ENCODE measurements at places on chromosomes 12 and 14.
A peak's percentile ranks its signal among the peaks of the same experiment; 100 is the strongest.

- no peak for DNase-seq
Measured at GRCh38 chr14:31692376-31692781, 131.2 kb downstream of the NUBPL start.

DNA sequence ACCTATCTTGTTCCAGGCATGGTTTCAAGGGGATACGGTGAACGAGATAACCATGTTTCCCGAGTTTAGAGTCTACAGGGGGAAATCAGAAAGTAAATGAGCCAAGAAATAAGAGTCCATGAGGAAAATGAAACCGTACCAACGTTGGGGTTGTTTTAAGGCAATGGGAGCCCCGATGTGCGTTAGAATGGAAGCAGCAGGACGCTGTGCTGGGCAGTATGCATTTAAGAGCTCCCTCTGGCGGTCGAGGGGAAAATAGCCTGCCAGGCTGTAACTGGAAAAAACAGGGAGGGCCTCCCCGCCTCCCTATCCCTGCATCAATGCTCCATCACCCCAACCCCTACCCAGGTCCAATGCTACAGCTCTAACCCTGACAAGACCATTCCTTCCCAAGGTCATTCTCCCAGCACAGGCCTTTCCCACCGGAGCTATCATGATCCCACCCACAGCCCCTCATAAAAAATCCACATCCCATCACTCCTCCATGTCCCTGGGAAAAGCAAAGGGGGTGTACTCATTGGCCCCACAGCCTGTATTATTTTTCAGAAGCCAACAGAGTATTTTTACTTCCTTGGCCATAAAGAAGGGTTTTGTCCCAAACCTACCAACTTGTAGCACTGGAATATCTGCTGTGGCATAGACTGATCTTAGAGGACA lies 226.3 kb upstream of the NOS1 start:
- DNase-seq, result no peak

DNA sequence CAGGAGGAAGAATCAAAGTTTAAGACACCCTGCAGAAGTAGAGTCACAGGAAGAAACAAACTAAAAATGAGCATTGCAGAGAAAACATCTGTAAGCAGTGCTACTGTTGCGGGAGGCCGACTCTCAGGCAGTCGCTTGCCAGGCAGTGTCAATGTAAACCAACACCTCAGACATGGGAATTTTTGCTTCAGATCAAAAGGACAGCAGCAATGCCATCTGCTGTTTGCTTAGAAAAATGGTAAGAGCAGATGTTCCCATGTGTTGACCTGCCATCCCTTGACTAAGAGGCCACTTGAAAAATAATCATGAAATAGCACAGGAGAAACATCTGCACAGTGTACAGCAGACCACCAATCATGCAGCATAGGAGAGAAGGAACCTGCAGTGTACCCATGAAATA lies 196.6 kb downstream of the SLC25A21 start:
- DNase-seq, result no peak

GRCh38 chr12:94415066-94415465 lies 44.6 kb downstream of the CEP83 start:
- DNase-seq, result no peak

DNA sequence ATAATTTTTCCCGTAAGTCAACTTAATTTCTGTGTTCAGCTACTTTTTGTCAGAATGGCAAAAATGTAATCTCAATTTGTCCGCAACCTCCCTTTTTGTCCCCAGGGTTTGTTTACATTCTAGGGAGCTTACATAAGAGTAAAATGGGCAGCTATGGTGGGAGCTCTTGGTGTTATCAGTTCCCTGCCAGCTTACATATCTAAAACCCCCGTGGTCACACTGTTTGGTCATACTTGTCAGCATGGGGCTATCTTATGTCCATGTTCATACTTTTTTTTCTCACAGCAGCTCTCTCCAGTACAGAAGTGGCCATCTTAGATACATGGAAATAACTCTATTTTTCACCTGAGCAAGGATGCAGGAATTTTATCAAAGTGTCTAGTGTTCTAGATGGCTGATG lies 16.7 kb downstream of the SLCO1C1 start:
- DNase-seq, result no peak

GRCh38 chr14:75234173-75235115 lies 44.2 kb upstream of the FOS start:
- DNase-seq, result no peak

GRCh38 chr12:121364683-121365121 lies 12.5 kb upstream of the ANAPC5 start:
- DNase-seq, result no peak

DNA sequence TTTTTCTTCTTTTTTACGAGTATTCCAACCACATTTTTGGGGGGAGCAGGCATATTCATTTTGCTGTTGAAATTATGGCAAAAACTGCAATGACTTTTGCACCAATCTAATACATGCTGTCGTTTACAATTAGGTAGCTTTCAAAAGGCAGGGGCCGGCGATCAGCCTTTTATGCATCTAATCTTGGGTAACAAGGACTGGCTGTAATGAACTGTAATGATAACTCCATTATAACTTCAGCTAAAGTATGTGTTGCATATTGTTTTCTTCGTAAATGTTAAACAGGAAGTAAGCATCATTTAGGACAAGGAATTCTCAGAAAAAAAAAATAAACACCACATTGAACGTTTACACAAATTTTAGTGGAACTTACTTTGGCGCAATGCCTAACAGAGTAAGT lies 30.3 kb upstream of the KLRF1 start:
- DNase-seq, result no peak

- DNase-seq, result peak; percentile 13
Measured at GRCh38 chr12:109763201-109763841, 49.7 kb downstream of the FAM222A start.

GRCh38 chr12:22256041-22256441 lies 78.5 kb downstream of the ST8SIA1 start:
- no peak for DNase-seq

DNA sequence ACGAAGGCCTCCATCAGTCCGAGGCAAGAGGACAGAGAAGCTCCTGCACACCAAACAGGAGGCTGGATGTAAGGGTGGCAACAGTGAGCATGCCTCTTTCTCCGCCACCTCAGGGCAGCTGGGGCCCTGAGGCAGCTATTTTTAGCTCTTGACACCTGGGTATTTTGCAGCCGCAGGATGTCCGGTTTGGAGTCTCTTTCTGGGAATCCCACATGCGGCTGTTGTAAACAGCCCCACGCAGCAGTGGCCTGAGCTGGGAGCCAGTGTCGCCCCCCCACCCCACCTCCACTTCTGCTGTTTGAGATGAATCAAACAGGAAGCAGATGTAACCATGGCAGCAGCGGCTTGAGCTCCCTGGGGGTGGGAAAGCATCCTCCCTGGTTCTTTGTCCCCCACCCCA lies 11.7 kb downstream of the HDAC7 start:
- DNase-seq, result no peak

DNA sequence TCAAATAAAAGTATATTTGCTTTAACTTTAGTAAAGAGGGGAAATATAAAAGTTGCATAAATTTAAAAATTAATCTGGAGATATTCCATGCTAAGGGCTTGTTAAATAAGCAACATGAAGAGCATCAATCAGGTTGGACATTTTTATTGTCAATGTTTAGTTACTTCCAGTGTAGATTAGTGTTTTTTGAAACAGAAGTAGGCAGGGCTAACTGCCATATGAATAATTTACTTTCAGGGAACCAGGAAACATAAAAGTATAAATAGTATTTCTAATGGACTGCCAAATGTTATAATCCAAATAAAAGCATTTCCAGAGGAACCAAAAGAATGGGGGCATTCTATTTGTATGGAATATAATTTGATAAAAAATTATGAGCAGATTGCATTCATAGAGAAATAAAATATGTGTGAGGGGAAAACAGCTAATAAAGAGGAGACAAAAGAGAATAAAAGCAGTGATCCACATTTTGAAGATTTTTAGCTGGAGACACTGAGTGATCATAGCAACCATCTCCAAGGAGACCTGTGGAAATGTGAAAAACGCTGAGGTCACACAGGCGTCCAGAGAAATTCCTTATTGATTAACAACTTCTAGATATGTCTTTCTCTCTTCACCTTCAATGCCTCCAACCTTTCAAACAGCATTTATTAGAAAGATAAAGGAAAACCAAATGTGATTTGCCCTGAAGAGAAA lies 70.8 kb downstream of the SRGAP1 start:
- peak; percentile 76 for DNase-seq

GRCh38 chr14:98599082-98599481 lies 672.9 kb downstream of the BCL11B start:
- DNase-seq, result no peak

DNA sequence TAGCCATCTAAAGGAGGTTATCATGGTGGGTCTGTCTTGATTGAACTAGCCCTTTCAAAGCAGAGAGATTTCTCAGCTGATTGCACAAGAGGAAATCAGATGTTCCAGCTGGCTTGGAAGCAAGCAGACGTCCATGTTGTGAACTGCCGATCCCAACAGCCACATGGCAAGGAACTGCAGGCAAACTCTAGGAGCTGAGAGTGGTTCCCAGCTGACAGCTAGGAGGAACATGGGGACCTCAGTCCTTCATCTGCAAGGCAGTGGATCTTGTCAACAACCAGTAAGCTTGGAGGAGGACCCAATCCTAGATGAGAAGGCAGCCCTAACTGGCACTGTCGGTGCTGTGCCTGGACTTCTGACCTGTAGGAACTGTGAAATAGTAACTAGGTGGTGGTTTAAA lies 7.7 kb downstream of the ACVR1B start:
- DNase-seq, result no peak

GRCh38 chr12:124004233-124004875 lies 31.3 kb downstream of the ZNF664 start:
- no peak for DNase-seq

- DNase-seq, result no peak
Measured at GRCh38 chr12:67107751-67108269, 161.3 kb upstream of the CAND1 start.

DNA sequence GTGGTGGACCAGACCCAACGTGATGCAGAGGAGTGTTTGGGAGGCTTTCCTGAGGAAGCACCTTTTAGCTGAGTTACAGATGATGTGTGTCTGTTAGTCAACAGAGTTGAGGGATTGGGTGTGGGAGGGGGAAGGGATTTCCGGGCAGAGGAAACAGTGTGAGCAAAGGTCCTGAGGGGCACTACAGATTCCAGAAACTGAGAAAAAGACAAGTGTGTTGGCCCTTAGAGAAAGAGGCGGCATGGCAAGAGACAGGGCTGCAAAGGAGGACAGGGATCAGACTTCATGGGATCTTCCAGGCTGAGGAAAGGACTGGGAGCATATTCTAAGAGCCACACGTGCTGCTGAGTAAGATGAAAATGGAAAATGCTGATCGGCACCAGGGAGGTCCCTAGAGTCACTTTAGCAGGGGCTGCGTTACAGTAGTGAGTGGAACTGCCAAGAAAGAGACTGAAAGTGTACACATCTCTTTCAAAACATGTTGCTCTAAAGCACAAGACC lies 9.4 kb upstream of the RPS6KL1 start:
- DNase-seq, result no peak

GRCh38 chr12:119227292-119227691 lies 48.6 kb downstream of the HSPB8 start:
- no peak for DNase-seq

DNA sequence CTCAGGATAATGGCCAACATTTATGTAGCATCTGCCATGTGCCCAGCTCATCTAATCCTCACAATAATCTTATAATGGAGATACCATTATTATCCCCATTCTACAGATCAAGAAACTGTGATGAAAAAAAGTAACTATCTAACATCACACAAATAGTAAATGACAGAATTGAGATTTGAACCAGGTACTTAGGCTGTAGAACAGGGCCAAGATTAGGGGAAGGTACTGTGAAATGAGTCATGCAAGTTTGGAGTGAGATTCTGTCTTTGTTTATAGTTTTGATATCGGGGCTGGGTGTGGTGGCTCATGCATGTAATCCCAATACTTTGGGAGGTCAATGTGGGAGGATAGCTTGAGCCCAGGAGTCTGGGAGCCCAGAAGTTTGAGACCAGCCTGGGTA lies 1.3 kb upstream of the GNPTAB start:
- no peak for DNase-seq

DNA sequence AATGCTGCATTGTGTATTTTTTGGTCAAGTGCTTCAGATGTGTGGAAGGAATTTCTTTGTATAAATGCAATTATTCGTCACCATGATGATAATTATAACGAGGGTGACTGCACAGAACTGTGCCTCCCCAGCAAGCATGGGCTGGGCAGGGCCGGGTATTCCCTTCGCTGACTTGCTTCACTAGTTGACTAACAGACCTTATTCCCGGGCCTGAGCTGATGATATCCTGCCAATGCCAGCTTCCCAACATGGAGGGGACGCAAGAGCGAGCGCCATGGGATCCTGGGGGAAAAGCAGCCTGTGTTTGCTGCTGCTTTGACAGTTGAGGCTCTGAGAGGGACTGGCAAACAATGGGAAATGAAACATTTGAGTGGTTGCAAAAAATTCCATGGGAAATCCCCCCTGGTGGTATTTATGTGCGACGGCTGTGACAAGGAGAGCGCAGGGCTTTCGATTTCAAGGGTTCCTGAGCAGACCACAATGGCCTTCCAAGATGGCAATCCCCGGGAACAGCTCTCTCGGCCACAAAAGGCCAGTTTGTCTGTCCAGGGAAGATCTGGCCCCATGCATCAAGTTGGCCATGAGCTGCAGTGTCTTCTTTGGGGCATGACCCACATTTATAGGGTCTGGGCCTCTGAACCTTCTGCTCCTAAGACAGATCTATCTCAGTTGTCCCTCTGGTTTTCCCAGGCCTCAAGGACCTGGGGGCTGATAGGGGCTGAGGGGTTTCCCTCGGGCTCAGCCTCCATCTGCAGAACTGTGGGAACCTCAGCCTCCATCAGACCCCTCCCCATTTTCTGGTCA lies 21.9 kb upstream of the MAP1LC3B2 start:
- no peak for DNase-seq

DNA sequence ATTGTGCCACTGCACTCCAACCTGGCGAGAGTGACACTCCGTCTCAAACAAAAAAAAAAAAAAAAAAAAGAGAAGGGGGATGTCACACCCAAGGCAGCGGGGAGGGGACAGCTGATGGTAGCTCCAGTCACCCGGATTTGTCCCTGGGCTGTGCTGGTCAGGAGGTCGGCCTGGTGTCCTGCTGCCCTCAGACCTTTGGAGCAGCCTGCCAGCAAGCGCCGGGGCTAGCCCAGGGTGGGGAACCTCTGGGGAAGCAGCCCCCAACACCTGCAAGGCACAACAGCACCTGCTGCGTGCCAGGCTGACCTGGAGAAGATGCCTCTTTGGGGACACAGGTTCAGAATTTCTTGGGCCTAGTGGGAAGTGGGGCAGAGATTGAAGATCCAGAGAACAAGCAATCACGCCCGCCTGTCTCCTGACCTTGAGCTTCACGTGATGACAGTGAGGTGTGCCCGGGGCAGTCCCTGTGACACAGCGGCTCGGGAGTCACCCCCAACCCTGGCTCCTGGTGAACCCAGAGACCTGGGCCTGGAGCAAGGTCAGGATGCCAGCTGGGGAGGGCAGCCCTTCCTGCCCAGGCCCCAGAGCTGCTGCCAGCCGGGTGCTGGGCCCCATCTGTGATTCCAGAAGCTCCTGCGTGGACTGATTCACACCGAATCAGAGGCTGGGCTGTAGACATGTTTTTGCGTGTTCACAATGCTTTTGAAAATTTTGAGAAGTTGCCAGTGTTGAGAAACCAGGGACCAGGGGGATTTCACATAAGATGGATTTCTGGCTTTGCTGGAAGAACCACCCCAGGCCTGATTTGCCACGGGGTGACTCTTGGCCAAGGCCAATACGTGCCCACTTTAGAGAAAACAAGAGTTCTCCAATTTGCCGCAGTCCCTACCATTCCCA lies 66.4 kb downstream of the RFLNA start:
- DNase-seq, result no peak
